ENCODE measurements at places on chromosomes 6 and 20.

GRCh38 chr6:156395276-156395675 is 381.9 kb upstream of the ARID1B start:
- no peak for DNase-seq

DNA sequence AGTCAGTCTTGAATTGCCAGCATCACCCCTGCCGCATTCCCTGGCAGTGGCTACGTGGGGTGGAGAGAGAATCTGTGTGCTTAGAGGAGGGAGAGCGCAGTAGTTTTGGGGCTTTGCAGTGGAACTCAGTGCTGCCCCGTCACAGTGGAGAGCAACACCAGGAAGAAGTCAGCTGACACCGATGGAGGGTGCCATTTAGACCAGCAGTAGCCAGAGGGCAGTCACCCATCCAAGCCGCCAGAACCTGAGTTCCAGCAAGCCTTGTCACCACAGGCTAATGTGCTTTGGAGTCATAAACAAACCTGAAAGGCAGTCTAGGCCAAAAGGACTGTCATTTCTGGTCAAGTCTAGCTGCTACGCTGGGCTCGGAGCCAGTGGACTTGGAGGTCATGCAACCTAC is 22.0 kb upstream of the PERP start:
- DNase-seq, result no peak

DNA sequence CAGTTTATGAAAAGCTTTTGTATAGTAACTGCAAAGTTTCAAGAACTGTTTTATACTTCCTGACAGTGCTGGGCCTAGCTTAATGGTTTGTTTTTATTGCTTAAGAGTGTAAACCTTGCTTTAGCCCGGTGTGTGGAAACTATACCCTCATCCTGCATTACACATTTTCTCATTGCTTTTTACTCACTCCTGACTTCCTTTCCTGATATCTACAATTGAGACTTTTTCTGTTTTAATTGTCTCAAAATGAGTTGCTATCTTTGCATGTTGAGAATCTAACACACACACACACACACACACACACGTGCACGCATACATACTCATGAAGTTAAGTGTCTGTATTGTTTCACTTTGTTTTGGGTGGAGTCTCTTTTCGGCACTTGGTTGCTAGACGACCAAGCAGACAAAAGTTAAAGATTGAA is 16.7 kb downstream of the BMP2 start:
- no peak for DNase-seq

- no peak for DNase-seq
These were observed 8.5 kb upstream of the TINAG start for GRCh38 chr6:54299542-54300269.

GRCh38 chr6:63440594-63440993 is 120.8 kb upstream of the LGSN start:
- no peak for DNase-seq

GRCh38 chr6:1515781-1516180 is 93.9 kb upstream of the FOXC1 start:
- no peak for DNase-seq

GRCh38 chr6:101083533-101084175 is 202.5 kb upstream of the ASCC3 start:
- no peak for DNase-seq

DNA sequence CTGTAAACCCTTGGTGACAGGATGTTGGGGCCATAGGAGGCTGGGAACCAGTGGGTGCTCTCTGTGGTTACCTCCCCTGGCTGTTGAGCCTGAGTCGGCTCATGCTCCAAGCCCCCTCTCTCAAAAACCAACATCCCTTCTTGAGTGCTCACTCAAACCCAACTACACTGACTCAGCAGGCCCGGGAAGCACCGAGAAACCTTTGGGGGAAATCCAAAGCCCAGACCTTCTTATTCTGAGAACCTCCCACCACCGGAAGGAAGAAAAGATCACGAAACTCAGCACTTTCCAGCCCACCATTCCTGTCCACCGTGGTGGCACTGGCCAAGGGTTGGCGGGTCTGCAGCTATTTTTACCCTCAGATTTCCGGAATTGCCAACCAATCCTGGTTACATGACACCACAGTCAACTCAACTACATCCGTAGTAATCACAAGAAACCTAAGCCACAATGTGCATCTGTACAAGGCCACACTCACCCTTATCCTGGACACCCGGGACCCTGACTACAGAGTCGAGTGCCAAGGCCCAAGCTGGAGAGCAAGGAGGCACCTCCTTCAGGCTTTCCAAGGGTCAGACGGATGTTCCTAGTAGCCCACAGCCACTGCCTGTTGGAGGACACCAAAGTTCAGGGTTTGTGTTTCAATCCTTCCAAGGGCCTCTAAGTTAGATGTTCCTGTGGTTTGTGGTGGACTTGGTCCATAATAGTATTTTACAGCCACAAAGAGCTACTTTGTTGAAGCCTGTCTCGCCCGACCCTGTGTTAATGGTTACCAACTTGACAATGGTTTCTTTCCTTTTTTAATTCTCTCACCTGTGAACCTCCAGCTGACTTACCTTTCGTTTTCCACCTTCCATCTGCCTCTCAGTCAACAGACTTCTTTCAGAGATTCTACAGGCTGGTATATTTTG is 317.0 kb downstream of the CDC5L start:
- no peak for DNase-seq

- no peak for DNase-seq
These were observed 186.1 kb upstream of the SUPT3H start for GRCh38 chr6:45563844-45564243.

DNA sequence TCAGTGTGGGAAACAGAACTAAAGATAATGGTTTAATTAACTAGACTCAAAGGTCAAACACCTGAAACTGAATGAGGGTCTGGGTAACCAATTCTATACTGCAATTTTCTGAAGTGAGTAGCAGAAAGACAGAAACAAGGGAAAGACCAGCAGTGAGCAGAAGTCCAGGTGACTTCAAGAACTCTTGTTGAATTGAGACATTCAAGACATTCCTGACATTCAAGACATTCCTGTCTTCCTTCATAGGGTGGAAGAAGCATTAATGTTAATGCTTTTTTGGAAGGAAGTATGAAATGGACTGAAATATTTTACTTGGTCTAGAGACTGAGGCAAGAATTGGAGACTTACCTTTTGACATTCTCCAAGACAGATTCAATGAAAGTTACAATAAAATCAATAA is 529.9 kb upstream of the MMS22L start:
- no peak for DNase-seq

Data from NCI-H2029 (cell line).